Fibroblast of skin of abdomen (primary cell): ENCODE measurements at places on chromosomes 4 and X.

- no peak for DNase-seq
These were observed 89.2 kb downstream of the TMEM144 start for GRCh38 chr4:158299459-158300007.

DNA sequence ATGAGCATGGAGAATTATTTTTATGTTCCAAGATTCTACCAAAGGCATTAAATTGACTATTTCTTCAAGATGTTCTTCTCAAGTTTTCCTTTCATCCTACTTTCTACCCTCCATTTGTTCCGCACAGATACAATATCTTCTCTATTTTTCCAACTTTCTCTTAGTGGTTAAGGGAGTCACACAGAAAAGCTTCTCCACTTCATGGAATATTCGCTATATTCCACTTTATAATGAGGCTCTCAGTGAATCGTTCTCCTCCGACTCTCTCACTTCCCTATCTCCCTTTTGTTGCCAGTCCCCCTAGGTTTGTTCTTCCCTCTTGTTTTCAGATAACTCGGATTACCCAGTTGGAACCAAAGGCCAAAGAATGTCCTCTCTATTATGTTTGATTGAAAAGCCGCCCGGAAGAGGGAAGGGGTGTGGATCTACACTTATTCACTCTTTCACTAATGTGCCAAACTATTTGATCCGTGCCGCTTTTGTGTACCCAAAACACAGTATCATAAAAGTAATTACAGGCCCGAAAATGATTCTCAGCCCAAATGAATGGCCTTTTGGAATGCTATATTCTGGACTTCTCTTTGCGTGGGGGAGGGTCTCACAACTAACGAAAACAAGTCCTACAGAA lies 1.2 kb downstream of the SH3D19 start:
- no peak for DNase-seq

DNA sequence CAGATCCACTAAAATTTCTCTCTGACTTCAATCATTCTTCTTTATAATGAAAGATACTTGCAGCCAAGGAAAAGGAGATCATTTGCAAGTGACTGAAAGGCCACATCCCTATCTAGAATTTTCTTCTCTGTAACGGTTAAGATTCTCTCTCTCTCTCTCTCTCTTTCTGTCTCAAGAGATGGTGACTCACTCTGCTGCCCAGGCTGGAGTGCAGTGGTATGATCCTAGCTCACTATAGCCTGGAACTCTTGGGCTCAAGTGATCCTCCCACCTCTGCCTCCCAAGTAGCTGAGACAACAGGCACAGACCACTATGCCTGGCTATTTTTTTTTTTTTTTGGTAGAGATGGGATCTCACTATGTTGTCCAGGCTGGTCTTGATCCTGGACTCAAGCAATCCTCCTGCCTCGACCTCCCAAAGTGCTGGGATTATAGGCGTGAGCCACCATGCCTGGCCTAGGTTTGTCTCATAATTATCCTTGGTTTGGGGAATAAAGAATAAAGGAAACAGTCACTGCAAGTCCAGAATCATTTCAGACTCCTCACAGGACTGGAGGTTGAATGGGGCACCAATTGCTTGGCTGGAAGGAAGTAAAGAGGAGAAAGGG lies 33.3 kb upstream of the GALNT7 start:
- DNase-seq = peak; percentile 7

DNA sequence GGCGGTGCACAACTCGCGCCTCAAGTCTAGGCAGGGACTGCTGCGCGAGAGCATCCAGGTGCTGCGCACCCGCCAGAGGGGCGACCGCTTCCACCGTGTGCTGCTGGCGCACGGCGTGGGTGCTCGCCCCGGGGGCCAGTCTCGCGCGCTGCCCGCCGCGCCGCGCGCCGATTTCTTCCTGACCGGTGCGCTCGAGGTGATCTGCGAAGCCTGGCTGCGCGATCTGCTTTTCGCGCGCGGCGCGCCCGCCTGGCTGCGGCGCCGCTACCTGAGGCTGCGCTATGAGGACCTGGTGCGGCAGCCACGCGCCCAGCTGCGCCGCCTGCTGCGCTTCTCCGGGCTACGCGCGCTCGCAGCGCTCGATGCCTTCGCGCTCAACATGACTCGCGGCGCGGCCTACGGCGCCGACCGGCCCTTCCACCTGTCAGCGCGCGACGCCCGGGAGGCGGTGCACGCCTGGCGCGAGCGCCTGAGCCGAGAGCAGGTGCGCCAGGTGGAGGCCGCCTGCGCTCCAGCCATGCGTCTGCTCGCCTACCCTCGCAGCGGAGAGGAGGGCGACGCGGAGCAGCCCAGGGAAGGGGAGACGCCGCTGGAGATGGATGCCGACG lies 1.3 kb downstream of the CHST7 start:
- DNase-seq = no peak

GRCh38 chr4:105661028-105661427 lies 47.5 kb downstream of the INTS12 start:
- no peak for DNase-seq

GRCh38 chr4:184167576-184167975 lies 50.1 kb downstream of the ENPP6 start:
- no peak for DNase-seq

- DNase-seq = peak; percentile 40
These were observed 886 bp downstream of the DCLK2 start for GRCh38 chr4:150079081-150079581.

DNA sequence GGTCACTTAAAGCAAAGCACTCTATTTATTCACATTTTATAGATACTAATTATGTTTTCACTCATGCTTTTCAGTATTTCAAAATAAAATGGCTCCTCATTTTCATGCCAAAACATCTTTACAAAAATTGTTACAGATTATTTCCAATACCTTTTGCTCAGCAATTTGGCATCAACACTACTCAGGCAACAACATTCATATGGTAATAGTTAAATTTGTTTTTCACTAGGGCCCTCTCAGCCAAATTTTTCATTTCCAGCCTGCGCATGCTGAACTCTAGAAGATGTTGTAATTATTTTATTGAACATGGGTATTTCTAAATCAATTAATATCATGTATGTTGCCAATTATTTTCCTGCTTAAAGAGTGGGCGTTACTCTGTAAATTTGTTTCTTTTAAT lies 225.6 kb downstream of the ANTXR2 start:
- no peak for DNase-seq

DNA sequence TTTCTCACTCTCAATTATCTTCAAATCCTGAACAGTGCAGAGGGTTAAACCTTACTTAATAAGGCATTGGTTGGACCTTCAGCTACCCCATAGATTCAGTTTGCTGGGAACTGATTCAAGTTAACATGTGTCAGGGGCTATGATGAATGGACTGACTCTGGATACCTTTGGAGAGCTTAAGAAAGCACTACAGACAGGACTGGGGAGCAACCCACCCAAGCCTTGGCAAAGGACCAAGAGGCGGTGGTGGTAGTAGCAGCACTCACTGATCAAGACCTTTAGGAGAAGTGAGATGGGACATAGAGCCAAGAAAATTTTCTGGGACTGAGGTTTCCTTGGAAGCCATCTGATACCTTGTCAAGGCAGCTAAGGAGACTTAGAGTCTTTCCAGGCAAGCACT lies 43.0 kb upstream of the TAPT1 start:
- DNase-seq = peak; percentile 40

DNA sequence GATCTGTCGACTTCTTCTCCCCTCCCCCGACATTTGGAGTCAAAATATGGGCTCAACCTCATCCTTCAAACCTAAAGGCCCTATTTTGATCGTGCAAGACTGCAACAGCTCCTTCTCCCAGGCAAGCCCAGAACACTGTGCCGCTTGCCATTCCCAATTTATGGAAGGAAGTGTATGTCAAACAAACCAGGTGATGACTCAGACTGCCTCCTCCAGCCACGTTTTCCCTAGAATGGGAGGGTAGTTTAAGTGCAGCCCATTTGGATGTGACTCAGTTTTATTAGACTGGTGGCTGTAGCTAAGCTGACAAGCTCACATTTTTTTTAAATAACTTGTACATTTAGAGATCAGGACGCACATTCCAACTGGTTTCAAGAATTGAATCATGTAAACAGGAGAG lies 570.4 kb upstream of the DIPK2B start:
- DNase-seq = peak; percentile 96

DNA sequence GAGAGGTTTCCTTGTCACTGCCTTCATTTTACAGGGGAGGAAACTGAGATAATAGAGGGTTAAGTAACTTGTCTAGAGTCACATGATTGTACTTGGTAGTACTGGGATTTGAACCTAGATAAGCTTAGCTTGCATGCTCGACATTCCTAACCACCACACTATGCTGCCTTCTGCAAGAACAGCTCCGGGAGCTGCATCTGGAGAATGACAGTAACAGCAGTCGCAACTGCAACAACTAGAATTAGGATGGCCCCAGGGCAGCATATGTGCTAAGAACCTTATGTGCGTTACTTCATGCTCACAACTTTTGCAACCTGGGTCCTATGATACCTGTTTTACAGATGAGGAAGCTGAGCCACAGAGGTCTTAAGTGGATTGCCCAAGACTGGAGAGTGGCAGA lies 89.5 kb upstream of the LCORL start:
- DNase-seq = no peak

- no peak for DNase-seq
These were observed 238.8 kb downstream of the CBR4 start for GRCh38 chr4:168771251-168771650.

DNA sequence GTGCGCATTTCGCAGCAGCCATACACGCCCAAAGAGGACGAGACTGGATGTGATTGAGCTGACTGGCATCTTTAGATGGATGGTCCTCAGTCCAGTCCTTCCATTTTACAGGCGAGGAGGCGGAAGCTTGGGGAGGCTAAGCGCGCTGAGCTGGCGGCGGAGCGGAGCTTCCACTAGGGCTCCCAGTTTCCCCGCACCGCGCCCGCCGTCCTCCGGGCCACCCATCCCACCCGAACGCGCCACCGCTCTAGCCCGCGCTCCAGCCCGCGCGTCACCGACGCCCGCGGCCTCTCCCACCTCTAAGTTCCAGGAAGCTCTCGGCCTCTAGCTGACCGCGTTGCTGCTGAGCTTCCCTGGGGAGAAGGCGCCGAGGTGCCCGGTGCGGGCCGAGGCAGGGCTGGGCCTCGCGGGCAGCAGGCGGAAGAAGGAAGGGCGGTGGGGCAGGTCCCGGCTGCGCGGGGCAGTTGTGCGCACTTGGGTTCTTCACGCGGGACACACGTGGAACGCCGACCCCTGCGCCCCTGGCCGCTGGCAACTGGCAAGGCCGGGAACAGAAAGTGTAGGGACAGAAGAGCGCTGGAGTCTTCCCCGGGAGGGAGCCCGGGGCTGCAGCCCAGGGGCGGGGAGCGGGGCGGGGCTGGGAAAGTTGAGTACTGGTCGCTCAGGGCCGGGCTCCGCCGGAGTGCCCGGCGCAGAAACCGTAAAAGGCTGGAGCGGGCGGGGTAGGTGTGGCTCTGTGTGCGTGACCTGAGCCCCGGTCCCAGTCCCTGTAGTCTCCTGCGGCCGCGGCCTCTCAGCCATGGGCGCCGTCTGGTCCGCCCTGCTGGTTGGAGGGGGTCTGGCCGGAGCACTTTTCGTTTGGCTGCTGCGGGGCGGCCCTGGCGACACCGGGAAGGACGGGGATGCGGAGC lies at the start of gene STBD1:
TSS of gene STBD1 (plus strand) at position 763 of the 911 bp plus-strand sequence. CDS start at position 800, 37 bp downstream.
- DNase-seq = peak; percentile 64

DNA sequence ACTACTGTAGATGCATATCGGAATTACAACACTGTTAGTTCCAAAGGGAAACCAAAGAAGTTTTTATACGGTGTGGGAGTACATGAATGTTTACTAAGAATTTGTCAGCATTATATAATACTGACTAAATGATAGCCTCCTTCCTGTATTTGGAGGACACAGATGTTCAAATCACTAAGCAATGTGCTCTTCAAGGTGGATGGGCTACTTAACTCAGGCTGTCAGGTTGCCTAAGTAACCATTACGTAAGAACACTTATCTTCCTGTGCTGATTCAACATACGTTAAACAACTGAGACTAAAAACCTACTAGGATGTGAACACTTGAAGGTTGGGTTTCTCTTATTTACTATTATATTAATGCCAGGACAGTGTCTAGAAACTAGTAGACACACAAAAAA lies 81.9 kb upstream of the HPGD start:
- DNase-seq = peak; percentile 25

- DNase-seq = no peak
These were observed 254.7 kb upstream of the AR start for GRCh38 chrX:67289055-67289499.

DNA sequence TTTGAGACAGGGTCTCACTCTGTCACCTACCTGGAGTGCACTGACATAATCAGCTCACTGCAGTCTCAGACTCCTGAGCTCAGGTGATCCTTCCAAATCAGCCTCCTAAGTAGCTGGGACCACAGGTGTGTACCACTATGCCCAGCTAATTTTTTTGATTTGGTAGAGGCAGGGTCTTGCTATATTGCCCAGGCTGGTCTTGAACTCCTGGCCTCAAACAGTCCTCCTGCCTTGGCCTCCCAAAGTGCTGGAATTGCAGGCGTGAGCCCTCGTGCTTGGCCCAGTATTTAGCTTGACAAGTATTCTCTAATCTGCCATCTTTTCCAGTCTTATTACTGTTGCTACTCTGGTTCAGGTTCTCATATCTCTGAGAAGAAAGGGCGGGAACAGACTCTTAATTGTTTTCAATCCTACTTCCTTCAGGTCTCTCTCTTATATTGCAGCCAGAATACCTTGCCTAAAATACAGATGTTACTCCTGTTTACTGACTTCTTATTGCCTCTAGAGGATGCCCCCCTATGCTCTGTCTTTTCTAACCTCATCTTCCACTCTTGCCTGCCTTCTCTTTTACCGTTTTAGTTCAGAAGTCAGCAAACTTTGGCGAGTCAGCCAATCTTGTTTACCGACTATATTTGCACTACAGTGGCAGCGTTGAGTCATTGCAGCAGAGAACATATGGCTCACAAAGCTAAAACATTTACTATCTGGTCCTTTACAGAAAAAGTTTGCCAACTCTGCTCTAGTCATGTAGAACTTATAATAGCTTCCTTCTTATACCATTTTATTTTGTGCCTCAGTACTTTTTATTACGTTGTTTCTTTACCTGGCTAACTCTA lies 19.0 kb downstream of the MRPL1 start:
- DNase-seq = peak; percentile 14

DNA sequence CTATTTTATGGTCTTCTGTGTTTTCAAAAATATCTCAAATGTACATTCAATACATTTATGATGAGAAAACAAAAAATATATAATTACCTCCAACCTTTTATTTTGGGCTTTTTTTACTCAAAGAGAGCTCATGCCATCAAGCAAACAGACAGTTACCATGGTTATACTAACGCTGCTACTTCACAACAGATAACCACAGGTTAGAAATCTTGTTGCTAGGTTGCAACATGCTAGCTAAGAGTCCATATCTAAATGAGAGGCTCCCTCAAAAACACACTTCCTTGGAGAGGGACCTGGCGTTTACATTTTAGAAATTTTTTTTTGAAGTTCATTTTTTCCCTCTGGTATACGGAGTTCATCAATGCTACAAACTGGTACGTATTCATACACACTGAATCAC lies 44.3 kb downstream of the TBC1D9 start:
- no peak for DNase-seq

GRCh38 chr4:189420572-189420971 lies 520.1 kb upstream of the FRG1 start:
- no peak for DNase-seq

DNA sequence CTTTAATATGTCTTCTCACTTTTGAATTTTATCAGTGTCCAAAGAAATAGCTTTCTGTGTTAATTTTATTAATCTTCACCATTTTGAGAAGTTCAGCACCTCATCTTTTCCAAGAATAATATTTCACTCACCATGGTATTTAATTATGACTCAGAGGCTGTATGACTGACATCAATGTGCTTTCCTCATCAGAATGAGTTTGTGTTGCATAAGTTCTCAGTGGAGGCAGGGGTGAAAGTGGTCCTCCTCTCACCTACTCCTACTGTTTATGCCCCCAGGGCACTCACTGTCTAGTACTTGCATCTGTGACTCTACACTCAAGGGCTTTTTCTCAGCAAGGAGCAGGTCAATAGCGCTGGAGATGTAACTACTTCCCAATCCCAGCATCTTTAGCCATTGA lies 905.3 kb upstream of the INTU start:
- DNase-seq = peak; percentile 69

- DNase-seq = no peak
These were observed 240.3 kb downstream of the DCLK2 start for GRCh38 chr4:150318527-150318926.
